ENCODE measurements at places on chromosomes 12 and 14.

DNA sequence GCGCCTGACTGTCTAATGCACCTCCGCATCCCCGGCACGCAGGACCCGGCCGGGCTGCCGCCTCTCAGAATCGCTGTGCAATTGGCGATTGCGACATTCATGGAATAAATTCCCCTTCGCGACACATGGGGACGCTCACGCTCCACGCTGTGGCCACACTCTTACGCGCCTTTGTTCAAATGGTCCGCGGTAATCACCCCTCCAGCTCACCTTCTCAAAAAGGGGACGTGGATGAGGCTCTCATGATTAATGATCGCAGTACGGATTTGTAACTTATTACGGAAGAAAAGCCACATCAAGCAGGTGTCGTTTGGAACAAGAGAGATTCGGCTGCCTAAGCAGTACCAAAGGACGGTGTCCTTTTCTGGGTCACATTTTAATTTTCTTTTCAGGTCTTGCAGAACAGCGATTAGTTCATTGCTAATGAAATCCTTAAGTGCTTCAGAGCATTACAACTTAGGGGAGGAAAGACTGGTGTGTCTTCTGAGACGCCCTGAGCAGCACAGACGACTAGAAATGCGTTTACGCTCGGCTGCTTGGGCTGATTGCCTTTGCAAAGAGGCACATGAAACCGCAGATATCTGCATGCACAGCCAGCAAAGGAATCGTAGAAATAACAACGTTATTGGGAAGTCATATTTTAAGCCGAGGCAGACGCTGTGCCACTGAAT lies 37.3 kb upstream of the ADGRD1 start:
- DNase-seq, result no peak

DNA sequence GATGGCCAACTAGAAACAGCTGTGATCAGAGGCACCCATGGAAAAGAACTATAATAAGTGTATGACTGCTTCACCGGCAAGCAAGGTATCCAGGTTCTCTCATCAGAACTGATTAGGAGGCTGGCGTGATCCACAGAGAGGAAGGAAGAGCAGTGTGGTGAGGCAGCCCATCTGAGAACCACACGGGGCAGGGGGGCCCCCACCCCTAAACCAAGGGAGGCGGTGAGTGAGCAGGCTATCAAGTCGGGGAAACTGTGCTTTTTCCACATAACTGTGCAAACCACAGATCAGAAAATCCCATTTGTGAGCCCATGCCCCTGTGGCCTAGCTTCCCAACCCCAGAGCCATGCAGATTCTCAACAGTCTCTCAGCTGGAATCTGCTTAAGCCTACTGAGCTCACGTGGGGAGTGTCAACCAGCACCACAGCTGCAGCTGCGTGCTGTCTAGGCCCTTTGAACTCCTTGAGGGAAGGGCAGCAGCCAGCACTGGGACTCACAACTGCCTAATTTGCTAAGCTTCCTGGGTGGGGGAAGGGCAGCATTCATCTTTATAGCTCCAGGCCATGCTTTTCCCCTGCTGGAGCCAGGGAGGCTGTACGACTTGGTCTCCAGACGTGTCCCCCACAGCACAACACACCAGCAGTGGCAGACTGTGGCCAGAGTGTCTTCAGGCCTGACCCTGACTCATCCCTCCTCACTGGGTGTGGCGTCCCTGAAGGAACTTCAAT lies 444.4 kb upstream of the ATP2B1 start:
- no peak for DNase-seq

GRCh38 chr12:9810671-9811070 lies 16.6 kb upstream of the KLRF1 start:
- no peak for DNase-seq

DNA sequence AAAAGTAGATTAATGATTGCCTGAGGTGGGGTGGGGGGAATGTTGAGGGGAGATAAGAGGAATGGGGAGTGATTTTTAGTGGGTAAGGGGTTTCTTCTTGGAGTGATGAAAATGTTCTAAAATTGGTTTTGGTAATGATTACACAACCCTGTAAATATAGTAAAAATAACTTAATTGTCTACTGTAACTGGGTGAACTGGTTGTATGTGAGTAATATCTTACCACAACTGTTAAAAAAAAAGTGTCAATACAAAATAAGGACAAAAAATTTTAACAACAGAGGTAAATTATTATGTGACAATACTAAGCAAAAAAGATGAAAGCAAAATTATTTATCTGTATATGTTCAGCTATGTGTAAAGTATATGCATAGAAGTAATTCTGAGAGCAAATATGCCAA lies 86.3 kb upstream of the RASSF8 start:
- DNase-seq, result no peak

GRCh38 chr12:80187660-80188090 lies 88.3 kb downstream of the OTOGL start:
- DNase-seq, result no peak

DNA sequence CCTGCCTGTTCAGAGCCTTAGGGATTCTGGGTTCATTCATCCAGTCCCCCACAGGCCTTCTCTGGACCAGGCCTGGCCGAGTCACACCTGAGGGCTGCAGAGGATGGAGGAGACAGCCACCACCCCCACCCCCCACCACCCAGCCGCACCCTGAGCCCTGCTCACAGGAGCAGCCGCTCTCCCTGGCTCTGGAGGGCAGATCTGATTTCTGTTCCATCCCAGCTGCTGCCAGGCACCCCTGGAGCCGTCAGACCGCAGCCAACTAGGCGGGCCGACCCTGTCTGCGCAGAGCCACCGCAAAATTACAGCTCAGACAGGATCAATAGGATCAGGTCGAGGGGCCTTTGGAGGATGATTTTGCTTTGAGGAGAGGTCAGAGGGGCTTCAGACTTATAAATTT lies 154.6 kb upstream of the MYL2 start:
- no peak for DNase-seq

DNA sequence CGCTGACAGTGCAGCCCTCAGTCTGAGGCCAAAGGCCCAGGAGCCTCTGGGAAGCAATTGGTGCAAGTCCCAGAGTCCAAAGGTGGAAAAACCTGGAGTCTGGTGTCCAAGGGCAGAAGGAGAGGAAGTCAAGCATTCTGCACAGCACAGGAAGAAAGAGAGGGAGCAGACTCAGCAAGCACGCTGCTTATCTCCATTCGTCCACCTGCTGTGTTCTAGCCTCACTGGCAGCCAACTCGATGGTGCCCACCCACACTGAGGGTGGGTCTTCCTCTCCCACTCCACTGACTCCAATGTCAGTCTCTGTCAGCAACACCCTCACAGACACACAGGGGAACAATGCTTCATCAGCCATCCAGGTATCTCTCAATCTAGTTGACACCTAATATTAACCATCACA lies 38.8 kb downstream of the HELB start:
- DNase-seq, result no peak

DNA sequence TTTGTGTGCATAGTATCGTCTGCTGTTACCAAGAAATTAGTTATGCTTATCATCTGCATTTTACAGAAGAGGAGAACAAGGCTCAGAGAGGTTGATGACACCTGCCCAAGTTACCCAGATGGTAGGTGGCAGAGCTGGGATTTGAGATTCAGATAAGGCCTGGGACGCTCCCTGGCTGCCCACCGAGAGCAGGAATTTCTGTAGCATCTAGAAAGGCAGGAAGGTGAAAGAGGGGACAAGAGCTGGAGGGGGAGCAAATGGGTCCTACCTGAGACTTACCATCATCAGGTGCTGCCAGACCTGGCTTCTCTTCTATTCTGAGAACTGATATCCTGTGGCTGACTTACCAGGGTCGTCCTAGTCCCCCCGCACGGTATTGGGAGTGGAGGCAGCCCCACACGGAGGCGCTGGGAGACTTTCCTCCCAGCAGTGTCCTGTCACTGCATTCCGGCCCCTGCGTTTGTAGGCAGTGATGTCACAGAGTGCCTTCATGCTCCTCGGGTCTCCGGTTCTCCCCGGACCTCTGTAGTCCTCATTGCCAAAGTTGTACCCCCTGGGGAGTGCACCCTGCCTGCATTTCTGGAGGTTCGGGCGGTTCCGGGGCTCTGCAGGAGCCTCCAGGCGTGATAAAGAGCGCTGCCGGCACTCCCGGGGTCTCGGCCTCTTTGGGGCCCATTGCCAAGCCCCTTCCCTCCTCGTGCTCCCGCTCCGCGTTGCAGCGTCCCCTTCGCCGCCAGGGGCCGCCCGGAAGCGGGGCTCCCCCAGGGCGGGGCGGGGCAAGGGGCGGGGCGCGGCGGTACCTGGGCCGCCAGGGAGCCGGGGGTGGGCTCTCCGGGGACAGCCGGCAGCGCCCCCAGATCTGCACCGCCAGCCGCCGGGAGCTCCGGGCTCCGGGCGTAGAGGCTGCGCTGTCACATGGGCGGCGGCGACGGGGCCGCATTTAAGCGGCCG lies at the start of gene CABP1:
CABP1 (plus strand) TSS at position 856 of the 951 bp plus-strand sequence; CDS start at position 916, 60 bp downstream.
- peak; percentile 57 for DNase-seq
